ENCODE measurements at places on chromosomes 3 and 15. TPM values are rescaled to one million over a fixed set of nuclear protein-coding genes. Genes with fewer than 3 reads are reported as not detected.

HACD2 gene
- 22.1 TPM for total RNA-seq

GOLGA8N gene
- 2.2 TPM for total RNA-seq

CCR9 gene
- total RNA-seq, result not detected

ADAMTS17 gene
- 0.73 TPM for total RNA-seq

ADGRG7 gene
- not detected for total RNA-seq

ERC2 gene
- total RNA-seq, result under 0.01 TPM

MYRIP gene
- total RNA-seq, result 0.20 TPM

CPN2 gene
- not detected for total RNA-seq

ADPRH gene
- total RNA-seq, result 2.7 TPM

WDR93 gene
- total RNA-seq, result not detected

All from subcutaneous preadipocyte (primary cell).